Liver (tissue), 10 donors: ENCODE measurements at places on chromosomes 7 and 10. TPM values are rescaled to one million over a fixed set of nuclear protein-coding genes. Genes with fewer than 3 reads are reported as not detected.

The AKR1C3 gene
- 65.8 TPM for total RNA-seq

The KNDC1 gene
- total RNA-seq = 8.0 TPM

The MUC3A gene
- total RNA-seq = 0.25 TPM

The GNAT3 gene
- not detected for total RNA-seq

The RTKN2 gene
- 0.17 TPM for total RNA-seq

The MSS51 gene
- total RNA-seq = 1.6 TPM

The HYAL4 gene
- total RNA-seq = not detected

The CHAT gene
- not detected for total RNA-seq

The FAM25A gene
- not detected for total RNA-seq

The KAZALD1 gene
- total RNA-seq = 1.2 TPM

DNA sequence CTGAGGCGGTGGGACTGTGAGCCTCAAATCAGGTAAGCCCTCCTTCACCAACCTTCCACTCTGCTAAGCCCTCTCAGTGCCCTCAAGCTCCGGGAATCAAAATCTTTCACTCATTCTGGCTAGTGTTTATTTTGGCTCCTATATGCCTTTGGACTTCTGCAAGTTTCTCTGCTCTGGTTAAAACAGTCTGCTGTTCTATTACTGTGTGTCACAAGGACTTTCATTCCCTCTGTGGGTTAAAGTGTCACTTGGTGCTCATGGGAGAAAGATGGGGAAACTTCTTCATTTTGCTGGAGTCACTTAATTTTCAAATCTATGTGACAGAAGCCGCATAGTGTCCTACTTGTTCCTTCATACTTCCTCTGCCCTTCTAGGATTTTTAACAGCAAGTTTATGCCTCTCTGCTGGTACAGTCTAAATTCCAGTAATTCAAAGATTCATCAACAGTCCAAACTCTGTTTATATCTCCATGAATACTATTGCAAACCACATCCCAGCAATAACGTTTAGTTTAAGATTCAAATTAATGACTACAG lies 61.3 kb downstream of the CD36 start:
- H3K27ac ChIP-seq = no peak overlapping the region
- peaks cover 4% of the 10 kb centered on the region for H3K4me1 ChIP-seq
- no peak overlapping the region for H3K4me3 ChIP-seq

GRCh38 chr7:71334541-71334940 lies 202.6 kb downstream of the GALNT17 start:
- no peak overlapping the region for H3K4me3 ChIP-seq
- H3K4me1 ChIP-seq = no peaks in the 10 kb centered on the region
- no peak overlapping the region for H3K27ac ChIP-seq
- H3K36me3 ChIP-seq = no peaks in the 10 kb centered on the region
- DNase-seq = no peak
- H3K27me3 ChIP-seq = no peaks in the 10 kb centered on the region

DNA sequence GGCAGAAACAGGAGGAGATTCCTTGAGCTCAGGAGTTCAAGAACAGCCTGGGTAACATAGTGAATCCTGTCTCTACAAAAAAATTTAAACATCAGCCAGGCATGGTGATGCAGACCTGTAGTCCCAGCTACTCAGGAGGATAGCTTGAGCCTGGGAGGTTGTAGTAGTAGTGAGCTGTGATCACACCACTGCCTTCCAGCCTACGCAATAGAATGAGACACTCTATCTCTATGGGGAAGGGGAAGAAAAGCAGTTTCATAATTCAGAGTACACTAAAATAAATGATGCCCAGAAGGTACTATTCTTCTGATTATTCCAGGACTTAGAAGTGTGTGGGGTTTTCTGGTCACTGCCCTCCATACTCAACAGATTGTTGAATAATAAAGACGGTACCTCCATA lies 177.3 kb downstream of the KMT2E start:
- no peaks in the 10 kb centered on the region for H3K36me3 ChIP-seq
- no peak for DNase-seq
- no peak overlapping the region for H3K27ac ChIP-seq

- H3K4me1 ChIP-seq = no peaks in the 10 kb centered on the region
- H3K27ac ChIP-seq = no peak overlapping the region
- DNase-seq = no peak
- H3K27me3 ChIP-seq = no peaks in the 10 kb centered on the region
Measured at GRCh38 chr7:78953726-78954363, 499.6 kb downstream of the MAGI2 start.

- DNase-seq = no peak
- no peak overlapping the region for H3K4me3 ChIP-seq
- H3K27me3 ChIP-seq = no peaks in the 10 kb centered on the region
- no peaks in the 10 kb centered on the region for H3K36me3 ChIP-seq
- H3K27ac ChIP-seq = no peak overlapping the region
- H3K4me1 ChIP-seq = no peaks in the 10 kb centered on the region
Measured at GRCh38 chr7:14340393-14341074, 351.1 kb upstream of the ETV1 start.

GRCh38 chr7:85054306-85054705 lies 132.6 kb downstream of the SEMA3D start:
- no peaks in the 10 kb centered on the region for H3K27me3 ChIP-seq
- H3K4me1 ChIP-seq = no peaks in the 10 kb centered on the region
- no peaks in the 10 kb centered on the region for H3K36me3 ChIP-seq
- no peak for DNase-seq
- no peak overlapping the region for H3K4me3 ChIP-seq

GRCh38 chr7:55517191-55517633 lies 55.1 kb downstream of the VOPP1 start:
- DNase-seq = no peak
- H3K4me3 ChIP-seq = no peak overlapping the region
- no peaks in the 10 kb centered on the region for H3K36me3 ChIP-seq
- no peak overlapping the region for H3K27ac ChIP-seq

DNA sequence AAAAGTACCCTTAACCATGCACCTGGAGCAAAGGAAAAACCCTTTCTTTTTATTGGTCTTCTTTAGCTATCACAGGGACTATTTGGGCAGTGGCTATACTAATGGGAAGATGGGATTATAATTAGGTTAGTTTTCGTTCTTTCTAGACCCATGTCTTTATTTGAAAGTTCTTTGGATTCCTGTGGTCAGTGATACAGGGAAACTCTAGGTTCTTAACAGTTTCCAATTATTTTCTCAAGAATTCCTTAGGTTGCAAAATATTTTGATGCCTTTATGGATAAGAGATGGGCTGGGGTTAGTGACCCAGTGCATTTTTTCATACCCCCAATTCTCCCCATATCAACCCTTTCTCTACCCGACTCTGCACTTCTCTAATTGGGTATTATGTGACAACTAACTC lies 49.0 kb downstream of the ADD3 start:
- no peaks in the 10 kb centered on the region for H3K36me3 ChIP-seq
- no peak for DNase-seq
- H3K27me3 ChIP-seq = no peaks in the 10 kb centered on the region
- no peaks in the 10 kb centered on the region for H3K4me1 ChIP-seq
- H3K27ac ChIP-seq = no peak overlapping the region
- H3K4me3 ChIP-seq = no peak overlapping the region

DNA sequence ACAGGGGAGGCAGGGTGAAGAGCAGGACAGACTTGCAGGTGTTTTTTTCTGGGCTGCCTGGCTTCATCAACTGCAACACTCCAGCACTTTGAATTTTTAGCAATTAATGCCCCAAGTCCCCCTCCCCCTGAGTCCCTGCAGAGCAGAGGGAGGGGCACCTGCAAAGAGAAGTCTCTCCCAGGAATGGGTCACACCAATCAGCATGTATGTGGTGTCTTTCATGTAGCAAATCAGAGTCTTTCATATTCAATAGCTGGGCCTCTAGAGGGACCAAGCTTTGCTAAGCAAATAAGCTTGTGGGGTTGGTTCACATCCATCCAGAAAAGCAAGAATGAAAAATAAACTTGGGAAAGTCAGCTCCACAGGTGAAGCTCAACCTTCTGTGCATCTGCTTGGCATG lies 90.7 kb downstream of the PARP12 start:
- H3K27me3 ChIP-seq = no peaks in the 10 kb centered on the region
- no peak overlapping the region for H3K27ac ChIP-seq
- no peaks in the 10 kb centered on the region for H3K36me3 ChIP-seq
- H3K4me1 ChIP-seq = no peaks in the 10 kb centered on the region

GRCh38 chr7:157482517-157483087 lies 145.8 kb downstream of the DNAJB6 start:
- no peak for DNase-seq
- H3K4me1 ChIP-seq = no peaks in the 10 kb centered on the region
- H3K36me3 ChIP-seq = no peaks in the 10 kb centered on the region
- H3K27ac ChIP-seq = no peak overlapping the region
- no peak overlapping the region for H3K4me3 ChIP-seq

DNA sequence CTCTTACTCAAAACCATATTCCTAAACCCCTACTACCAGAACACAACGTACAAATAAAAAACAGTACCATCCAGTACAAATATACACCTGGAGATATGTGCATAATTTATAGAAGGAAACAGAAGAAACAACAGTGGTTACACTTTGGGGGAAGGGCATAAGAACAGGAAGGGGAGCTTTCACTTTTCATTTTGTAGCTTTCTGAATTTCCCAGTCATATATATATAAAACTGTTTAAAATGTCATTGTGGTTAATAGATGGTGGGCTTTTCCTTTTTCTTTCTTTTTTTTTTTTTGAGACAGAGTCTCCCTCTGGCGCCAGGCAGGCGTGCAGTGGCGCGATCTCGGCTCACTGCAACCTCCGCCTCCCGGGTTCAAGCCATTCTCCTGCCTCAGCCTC lies 47.2 kb downstream of the MALSU1 start:
- H3K27me3 ChIP-seq = no peaks in the 10 kb centered on the region
- no peaks in the 10 kb centered on the region for H3K4me1 ChIP-seq
- no peaks in the 10 kb centered on the region for H3K36me3 ChIP-seq
- no peak for DNase-seq

- no peaks in the 10 kb centered on the region for H3K27me3 ChIP-seq
- peaks cover 2% of the 10 kb centered on the region for H3K36me3 ChIP-seq
- H3K27ac ChIP-seq = peak overlapping the region; percentile 67
- peak; percentile 66 for DNase-seq
- H3K4me1 ChIP-seq = peaks cover 20% of the 10 kb centered on the region
Measured at GRCh38 chr10:133260895-133261725, 15.6 kb downstream of the ADAM8 start.
